T-cell (primary cell): ENCODE measurements at places on chromosomes 4 and X.

- no peak for DNase-seq
Observed at GRCh38 chr4:6705646-6706045, 4.0 kb downstream of the MRFAP1L1 start.

DNA sequence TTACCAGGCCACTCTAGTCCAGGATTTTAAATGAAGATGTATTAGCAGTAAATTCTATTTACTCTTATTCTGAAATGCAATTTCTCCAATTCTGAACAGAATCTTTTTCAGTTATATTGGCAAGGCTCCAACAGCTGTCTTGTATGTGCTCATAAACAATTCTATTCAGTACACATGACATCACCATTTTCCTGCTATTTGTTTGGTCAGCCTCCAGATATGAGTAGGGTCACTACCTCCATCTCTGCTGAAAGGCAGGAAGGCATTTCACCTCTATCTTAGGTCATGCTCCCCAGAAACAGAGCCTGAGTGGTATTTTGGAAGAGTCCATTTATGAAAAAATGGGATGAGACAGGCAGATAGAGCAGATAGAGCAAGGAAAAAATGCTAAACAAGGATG lies 151.1 kb upstream of the ADGRL3 start:
- no peak for DNase-seq

GRCh38 chrX:55098691-55099090 lies 9.9 kb downstream of the PAGE2 start:
- no peak for DNase-seq

DNA sequence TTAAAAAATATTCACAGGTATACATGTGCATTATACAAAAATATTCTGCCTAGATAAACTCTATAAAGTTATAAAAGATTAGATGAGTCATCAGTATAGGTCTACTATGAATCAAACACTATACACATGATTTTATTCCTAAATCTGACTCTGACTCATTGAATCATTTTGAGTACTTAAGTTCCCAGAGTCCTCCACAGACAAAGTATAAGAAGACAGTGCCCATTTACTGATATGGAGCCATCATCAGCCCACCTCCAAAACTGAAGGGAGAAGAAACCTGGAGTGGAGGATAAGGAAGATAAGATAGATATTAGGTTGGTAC lies 28.7 kb upstream of the ANTXR2 start:
- no peak for DNase-seq

- DNase-seq, result no peak
Observed at GRCh38 chr4:128722911-128723310, 86.6 kb upstream of the JADE1 start.
